Stimulated activated CD8-positive, alpha-beta memory T cell treated with anti-CD3 and anti-CD28 coated beads, Interleukin-2, amount 100 ng/mL, for 1 hour (primary cell): ENCODE measurements at places on chromosomes 7 and 10.

- no peak for DNase-seq
Measured at GRCh38 chr7:2170576-2171521, 61.9 kb downstream of the MAD1L1 start.

GRCh38 chr7:23930312-23930711 lies 220.3 kb downstream of the STK31 start:
- no peak for DNase-seq

DNA sequence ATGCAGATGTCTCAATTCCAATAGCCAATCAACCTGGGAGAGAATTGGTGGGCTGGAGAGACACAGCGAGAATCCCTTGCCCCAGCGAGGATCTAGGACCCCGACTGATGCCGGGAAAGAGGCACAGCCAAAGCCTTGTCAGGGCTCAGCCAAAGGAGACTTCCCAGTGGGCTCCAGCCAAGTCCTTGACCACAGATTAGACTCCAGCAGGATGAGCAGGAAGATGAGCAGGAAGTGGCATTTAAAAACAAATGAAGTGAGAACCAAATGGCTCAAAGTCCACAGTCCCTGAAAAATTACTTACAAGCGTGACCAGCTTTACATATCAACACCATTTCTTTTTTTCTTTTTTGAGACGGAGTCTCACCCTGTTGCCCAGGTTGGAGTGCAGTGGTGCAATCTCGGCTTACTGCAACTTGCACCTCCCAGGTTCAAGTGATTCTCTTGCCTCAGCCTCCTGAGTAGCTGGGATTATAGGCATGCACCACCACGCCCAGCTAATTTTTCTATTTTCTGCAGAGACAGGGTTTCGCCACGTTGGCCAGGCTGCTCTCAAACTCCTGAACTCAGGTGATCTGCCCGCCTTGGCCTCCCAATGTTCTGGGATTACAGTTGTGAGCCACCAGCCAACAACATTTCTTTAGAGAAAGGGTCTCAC lies 40.2 kb downstream of the CTBP2 start:
- no peak for DNase-seq

- no peak for DNase-seq
Measured at GRCh38 chr7:826230-826917, 5.9 kb upstream of the SUN1 start.

DNA sequence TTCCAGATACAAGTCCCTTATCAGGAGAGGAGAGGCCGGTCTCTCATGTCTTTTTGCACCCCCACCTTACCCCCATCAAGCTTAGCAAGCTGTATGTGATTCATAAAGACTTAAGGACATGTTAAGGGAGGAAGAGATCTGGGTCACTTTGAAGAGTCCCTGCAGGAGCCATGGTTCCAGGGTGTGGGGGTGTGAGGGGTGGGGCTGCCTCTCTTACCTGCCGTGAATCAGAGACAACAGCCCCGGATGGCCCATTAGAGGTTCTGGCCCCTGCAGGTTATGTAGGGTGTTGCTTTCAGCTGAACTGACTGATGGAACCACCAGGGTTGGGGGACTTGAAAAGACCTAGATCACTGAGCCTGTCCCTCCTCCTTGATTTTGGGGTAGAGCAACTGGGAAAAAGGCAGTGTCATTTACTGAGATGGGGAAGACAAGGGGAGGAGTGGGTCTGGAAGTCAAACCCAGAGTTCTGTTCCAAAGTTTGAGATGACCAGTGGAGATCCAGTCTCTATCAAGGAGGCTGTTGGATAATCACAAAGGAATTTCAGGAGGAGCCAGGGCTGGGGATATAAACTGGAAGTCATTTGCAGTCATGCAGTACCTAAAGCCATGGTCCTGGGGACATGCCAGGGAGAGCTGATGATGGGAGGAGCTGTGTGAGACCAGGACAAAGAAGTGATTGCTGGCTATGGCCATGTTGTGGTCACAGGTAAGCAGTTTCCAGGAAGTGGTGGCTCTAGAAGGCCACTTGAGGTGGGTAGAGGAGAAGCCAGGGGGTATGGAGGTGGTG lies 23.1 kb downstream of the ADAMTS14 start:
- no peak for DNase-seq

DNA sequence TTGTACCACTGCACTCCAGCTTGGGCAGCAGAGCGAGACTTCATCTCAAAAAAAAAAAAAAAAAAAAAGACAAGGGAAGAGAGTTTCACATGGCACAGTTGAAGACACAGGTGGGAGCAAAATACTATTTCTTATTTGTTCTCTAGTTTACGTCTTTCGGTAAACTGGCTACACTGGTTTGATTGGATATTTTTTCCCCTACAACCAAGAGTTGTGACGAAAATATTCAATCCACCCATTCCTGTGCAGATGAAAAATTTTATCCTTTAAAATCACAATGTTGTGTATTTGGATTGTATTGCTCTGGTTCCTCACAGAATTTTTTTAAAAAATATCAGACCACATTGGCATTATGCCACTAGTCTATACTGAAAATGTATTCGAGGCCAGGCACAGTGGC lies 14.5 kb upstream of the ABCC2 start:
- DNase-seq: no peak

DNA sequence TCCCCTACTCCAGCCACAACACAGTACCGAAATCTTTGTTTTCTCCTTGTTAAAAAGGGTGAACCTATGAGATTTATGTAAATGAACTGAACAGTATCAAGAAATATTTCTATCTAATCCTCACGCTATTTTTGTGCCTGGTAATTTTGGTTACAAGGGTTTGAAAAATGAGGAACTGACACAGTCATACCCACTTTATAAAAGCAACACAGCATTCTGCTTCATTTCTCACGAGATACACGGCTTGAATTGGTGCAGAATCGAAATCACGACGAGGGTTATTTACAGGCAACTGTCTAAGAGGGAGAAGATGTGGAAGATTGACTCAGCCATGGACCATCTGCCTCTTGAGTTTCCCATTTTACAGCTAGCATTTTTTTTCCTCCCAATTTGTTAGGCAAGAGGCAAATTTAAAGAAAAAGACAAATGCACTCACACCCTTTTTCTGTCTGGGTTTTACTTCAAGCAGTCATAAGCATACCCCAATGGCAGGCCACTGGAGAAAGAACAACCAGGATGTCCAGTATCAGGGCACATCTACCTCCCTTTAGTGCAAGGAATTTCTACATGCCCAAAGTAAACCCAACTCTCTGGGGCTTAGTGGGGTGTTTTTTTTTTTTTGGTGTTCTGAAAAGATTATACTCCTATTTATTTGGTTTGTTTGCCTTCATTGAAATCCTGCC lies 108.1 kb downstream of the ITGB8 start:
- no peak for DNase-seq

DNA sequence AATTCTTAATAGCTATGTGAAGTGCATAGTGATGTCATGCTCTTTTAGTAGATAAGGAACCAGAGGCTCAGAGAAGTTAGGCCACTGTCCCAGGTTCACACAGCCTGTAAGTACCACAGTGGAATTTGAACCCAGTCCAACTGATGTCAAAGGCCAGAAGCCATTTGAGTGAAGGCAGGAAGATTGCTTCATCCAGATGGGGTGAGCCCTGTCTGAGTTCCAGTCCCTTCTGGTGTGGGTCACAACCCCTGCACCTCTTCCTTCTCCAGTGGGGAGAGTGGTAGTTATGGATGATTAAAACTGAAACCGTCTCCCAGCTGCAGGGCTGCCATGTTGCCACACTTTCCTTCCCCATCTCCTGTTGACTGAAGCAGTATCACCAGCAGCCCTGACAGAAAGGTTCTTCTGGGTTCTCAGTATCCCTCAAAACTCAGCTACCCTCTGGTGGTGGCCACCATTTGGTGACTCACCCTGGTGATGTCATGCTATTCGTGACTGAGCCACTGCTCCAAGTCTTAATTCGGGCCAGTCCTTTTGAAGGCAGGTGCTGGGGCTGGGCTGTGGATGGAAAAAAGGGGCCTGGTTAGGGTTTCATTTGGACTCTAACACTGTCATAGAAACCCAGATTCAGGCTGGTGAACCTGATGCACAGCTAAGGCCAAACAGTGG lies 1.5 kb upstream of the C10orf95 start:
- no peak for DNase-seq
